ENCODE measurements at places on chromosomes 4 and X.

- no peak for DNase-seq
Measured at GRCh38 chr4:156252358-156252921, 298.8 kb upstream of the CTSO start.

GRCh38 chrX:114338870-114339269 lies 245.0 kb upstream of the HTR2C start:
- DNase-seq, result no peak

DNA sequence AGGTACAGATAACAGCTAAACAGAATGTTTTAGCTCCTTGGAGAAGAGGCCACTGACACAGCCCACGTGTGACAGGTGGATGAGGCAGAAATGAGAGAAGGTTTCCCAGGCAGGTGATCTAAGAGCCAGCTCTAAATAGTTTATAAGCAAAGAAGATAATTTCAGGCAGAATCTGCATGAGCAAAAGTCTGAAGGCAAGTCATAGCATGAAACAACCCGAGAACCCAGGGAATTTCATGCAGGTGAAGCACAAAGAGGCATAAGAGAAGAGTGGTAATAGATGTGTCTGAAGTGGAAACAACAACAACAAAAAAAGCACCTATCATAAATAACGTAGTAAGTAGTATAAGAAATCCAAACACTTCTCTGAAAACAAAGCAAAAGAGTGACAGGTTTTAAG lies 275.8 kb upstream of the CPEB2 start:
- DNase-seq, result no peak

- DNase-seq, result no peak
Measured at GRCh38 chr4:122765692-122766352, 33.3 kb downstream of the BBS12 start.
